ENCODE measurements at places on chromosomes 1 and 21.
A peak's percentile ranks its signal among the peaks of the same experiment; 100 is the strongest.

DNA sequence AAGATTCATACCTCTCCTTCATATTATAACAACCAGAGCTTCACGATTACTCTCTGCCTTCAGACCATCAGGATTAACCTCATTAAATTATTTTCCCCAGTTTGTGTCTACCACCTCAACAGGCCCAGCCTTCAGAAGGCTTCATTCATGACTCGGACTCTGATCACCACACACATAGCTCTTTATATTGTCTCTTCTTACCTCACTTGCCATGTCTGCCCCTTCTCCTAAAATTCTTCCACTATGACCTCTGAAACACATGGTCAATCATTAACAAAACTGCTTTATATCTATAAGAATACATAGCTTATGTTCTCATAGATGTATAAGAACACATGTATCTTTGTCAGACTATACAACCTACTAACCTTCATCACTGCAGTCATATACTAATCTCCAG, 79.8 kb downstream of the USP1 start:
- no peak for DNase-seq

DNA sequence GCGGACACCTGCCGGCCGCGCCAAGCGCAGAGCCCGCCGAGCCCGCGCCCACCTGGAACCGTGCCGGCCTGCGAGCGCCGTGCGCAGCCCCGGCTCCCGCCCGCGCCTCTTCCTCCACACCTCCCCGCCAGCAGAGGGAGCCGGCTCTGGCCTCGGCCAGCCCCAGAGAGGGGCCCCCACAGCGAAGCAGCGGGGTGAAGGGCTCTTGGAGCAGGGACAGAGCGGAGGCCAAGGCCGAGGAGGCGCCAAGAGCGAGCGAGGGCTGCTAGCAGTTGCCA, 50.1 kb upstream of the KRTAP19-8 start:
- no peak for DNase-seq

DNA sequence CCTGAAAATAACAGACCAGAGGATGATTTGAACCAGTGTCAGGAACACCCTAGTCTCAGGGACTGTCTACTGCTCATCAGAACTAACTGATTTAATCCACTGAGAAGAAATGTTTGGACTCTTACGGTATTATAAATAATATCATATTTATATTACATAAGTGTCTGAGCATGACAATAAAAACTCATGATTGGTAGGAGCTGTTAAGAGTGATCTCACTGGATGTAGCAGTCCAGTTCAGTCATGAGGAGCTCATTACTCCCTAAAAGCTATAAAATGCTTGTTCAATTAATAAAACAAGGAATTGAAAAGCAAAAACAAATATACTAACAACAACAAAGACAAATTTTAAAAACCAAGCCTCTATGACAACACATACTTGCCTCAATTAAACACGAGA, 68.8 kb upstream of the BCL9 start:
- DNase-seq: no peak

GRCh38 chr1:7401814-7402547, 369.1 kb upstream of the VAMP3 start:
- peak; percentile 96 for DNase-seq

DNA sequence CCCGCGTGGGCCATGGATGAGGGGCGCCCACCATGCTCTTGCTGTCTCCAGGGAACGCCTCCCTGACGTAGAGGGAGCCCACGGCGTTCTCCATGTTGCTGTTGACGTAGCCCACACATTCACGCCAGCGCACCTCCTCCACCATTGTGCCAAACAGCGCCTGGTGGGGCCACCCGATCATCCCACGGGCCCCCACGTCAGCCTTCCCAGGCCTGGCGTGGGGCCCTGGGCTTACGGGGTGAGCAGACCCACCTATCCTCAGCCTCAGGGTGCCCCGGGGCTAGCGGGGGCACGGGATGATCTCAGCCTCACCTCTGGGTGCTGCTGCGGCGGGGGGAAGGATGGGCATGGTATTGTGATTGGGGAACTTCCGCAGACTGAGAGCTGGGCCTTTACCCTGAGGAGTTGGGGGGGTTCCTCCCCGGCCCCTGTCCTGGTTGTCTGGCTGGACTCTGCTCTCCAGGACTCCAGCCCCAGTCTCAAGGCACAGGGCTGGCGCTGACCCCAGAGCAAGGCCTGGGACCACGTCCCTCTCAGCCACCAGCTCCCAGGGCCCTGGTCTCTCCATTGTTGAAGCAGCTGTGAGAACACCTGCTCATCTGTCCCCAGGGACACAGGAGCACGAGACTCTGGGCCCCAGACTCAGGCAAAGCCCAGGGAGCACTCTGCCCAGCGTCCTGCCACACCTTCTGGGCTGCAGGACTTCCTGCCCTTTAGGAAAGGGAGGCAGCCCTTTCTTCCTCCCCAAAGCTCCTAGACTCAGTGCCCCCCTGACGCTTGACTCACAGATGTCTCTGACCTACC, 10.2 kb downstream of the PRXL2B start:
- no peak for DNase-seq

DNA sequence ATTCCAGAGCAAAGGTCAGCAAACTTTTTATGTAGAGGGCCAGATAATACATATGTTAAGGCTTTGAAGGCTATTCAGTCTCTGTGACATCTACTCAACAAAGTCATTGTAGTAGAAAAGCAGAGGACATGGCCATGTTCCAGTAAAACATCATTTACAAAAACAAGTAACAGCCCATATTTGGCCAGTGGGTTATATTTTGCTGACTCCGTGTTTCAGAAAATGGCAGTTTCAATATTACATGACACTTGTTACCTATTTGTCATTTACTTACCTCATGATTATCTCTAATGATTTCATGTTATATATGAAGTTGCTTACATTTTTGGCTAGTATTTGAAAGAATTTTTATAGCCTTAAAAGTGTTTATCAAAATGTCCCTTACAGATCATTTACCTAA, 117.4 kb upstream of the B3GALT2 start:
- no peak for DNase-seq

- DNase-seq: no peak
Measured at GRCh38 chr1:232990176-232991128, 40.0 kb downstream of the NTPCR start.

DNA sequence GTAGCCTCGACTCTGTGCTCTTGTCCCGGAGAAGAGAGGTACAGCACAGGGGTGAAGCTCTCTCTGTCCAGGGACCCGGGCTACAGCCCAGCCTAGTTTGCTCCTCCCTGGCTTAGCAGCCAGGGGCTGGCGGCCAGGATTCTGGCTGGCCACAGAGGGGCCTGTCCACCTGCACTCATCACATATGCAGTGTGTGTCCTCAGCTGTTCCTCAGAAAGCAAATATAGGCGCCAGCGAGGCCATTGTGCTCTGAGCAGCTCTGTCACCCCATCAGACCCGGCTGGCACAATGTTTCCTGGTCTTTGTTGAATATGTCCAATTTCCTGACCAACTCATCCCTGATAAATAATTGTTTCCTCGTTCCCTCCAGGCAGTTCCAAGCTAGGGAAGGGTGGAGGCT, 28.5 kb downstream of the KCND3 start:
- DNase-seq: no peak

- DNase-seq: no peak
Measured at GRCh38 chr1:208170252-208170651, 73.9 kb downstream of the PLXNA2 start.

GRCh38 chr1:59007820-59008598, 224.2 kb upstream of the JUN start:
- DNase-seq: no peak

- DNase-seq: no peak
Measured at GRCh38 chr1:214310777-214311690, 30.1 kb downstream of the SMYD2 start.

DNA sequence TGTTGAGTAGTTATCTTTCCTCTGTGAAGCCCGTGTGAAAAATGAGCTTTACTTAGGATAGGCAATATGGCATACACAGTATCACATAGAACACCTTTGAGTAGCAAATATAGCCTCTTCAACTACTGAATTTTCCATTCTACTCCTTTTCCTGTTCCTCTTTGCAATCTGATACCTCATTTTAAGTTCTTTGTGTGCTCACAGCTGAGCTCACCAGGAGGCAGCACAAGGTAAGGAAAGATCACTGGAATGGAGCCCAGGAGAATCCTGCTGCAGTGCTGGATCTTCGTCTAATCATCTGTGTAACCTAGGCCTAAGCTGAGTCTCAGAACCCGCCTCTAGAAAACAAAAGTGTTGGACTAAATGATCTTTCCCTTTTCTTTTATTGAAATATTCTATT, 171.0 kb downstream of the LRRC40 start:
- no peak for DNase-seq

GRCh38 chr1:156768610-156769295, 1.4 kb downstream of the PRCC start:
- DNase-seq: no peak

GRCh38 chr1:41513383-41513735, 28.9 kb upstream of the EDN2 start:
- DNase-seq: no peak

- DNase-seq: no peak
Measured at GRCh38 chr1:181514298-181515290, 31.3 kb downstream of the CACNA1E start.

DNA sequence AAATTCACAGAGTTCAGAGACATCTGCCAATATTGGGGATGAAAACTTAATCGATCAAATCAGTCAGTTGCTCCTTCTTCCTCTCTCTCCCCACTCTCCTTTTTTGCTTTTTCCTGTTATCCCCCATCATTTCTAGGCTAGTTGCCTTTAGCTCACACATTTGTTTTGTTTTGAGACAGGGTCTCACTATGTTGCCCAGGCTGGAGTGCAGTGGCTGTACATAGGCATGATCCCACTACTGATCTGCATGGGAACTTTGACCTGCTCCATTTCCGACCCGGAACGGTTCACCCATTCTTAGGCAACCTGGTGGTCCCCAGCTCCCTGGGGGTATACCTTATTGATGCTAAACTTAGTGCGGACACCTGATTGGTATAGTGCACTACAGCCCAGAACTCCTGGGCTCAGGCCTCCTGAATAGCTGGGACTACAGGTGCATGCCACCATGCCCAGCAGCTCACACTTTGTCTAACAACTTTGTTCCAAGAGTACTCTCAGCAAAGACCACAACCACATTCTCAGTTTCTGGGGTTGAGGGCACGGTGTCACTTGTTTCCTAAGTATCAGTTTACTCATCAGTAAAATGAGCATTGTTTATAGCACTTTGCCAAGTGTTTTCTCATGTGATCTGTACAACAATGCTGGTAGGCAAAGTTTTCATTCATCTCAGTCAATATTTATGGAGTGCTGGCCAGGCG, 6.7 kb upstream of the ELOA start:
- DNase-seq: no peak

DNA sequence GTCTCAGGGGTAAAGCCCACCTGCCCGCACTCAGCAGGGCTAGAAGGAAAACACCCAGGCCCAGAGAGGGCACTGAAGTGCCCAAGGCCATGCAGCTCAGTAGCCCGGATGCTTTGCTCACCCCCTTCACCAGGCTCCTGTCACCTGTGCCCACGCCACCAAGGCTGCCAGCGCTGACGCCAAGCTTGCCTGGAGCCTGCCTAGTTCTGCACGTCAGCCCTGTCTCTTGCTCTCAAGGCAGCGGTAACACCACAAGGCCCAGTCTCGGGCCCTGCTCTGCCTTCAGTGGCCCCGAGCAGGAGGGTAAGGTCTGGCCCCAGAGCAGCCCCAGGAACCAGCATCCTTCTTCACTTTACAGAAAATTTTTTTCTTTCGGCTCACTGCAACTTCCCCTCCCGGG, 7.7 kb downstream of the TMEM63A start:
- no peak for DNase-seq

- no peak for DNase-seq
Measured at GRCh38 chr1:167544447-167545093, 9.0 kb downstream of the CREG1 start.

DNA sequence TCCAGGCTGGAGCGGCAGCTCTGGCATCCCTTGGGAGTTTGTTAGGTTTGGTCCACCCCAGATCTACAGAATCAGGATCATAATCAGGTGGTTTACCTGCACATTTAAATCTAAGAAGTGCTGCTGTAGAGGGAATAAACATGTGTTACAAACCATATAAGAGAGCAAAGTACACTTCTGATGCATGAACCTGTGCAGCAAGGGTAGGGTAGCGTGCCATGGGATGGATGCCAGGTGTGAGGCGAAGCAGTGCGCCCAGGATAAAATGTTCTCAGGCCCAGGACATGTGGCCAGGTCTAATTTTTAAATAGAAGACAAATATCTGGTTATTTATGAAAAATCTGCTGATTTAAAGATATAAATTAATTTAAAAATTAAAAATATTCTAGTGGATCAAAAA, 308.8 kb upstream of the USP24 start:
- no peak for DNase-seq

DNA sequence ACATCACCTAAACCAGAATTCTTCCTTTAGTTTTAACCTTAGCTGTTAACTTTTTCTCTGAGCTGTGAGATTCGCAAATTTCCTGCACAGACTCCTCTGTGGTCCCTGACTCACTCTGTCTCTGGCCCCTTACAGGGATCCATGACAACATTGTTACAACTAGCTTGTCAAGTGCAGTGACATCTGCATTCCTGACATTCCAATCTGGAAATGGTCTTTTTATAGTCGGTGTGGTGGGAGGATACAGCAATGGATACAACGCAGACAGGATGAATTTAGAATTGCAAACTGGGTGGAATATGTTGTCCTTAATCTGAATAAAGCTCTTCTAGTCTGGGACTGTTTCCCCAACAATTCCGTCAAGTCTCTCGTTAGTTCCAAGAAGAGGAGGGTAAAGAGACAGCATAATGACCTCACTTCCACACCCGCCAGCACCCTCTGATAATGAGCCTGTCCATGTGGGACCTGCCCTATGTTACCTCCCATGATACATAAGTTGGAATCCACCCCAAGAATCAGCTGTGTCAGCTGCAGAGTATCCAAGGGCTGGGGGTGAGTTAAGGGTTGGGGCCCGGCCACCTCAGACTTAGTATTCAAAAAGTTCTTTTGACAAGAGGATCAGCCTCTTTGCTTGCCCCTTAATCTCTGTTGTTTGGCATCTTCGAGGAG, 49.4 kb downstream of the ILDR2 start:
- no peak for DNase-seq

DNA sequence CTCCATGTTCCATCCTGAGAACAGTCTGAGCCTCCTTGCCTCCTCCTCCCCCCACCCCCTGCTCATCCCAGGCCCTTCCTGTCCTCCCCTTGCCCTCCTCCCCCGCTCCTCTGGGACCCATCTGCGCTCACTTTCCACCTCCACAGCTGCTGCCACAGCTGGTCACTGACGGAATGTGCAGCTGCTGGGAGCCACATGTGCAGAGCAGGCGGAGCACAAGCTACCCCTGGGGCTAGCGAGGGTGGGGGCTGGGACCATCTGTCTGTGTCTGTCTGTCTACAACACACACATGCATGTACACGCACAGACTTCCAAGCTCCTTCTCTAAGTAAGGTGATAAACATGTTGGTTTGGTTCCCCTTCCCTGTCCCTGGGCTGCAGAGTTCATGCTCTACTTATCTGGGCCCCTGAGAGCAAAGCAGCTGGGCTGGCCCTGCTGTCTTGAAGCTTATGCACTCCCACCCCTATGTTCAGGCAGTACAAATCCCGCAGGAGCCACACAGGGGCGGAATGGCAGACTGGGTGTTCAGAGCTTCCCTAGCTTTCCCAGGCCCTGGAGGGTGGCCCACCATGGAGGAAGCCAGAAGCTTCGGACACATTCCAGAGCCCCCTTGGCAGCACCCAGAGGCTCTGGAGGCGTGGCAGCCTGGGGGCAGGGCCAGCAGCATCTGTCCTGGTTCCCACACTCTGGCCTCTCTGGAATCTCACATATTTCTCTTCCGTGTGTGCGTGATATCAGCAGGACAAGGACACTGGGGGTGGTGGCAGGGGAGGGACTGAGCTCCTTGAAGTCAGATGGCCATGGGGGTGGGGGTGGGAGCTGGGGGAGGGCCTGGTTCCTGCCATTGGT, 7.0 kb upstream of the HEYL start:
- no peak for DNase-seq

GRCh38 chr1:229514578-229515275, 6.6 kb upstream of the NUP133 start:
- DNase-seq: peak; percentile 69

Measured in stromal cell of bone marrow (primary cell).